ENCODE measurements at places on chromosomes 7 and 10.

- DNase-seq: peak; percentile 65
These were observed 111.4 kb downstream of the COL28A1 start for GRCh38 chr7:7424151-7424873.

DNA sequence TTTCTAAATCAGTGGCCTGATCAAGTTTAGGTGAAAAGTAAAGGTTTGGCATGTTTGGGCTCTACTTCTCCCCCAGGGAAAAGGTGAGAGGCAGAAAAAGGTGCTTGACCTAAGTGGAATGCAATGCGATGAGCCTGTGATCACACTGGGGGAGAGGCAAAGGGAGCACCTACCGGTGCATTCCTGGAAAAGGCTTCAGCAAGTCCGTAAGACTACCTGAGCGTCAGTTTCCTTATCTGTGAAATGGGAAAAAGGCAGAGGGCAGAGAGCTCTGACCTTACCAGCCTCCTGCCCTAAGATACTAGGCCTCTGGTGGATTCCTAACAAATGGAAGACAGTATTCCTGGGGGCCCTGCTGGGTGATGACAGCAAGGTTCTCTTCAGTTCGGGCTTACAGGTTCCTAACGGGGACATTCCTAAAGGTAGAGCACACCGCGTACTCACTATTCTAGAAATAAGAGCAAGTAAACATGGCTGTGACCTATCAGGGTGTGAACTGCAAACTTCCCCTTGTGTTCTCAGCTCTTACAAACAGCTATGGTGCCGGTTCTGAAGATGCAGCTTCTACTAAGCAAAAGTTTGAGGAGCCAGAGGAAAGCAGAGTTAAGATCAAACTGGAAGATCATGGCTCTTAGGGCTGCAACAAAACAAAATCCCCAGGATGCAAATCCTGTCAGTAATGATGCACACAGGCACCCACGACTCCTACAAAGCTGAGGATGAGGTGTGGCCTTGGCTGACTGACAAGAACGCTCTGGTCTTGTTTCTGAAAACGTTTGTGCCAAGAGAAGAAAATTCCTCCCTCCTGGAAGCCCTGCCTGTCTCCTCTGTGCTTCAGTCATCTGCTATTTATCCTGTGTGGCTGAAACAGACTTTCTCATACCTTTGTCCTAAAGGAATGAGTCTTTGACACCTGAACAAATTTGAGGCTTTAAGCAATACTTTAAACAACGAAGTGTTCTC, 13.3 kb upstream of the ACSL5 start:
- peak; percentile 5 for DNase-seq

DNA sequence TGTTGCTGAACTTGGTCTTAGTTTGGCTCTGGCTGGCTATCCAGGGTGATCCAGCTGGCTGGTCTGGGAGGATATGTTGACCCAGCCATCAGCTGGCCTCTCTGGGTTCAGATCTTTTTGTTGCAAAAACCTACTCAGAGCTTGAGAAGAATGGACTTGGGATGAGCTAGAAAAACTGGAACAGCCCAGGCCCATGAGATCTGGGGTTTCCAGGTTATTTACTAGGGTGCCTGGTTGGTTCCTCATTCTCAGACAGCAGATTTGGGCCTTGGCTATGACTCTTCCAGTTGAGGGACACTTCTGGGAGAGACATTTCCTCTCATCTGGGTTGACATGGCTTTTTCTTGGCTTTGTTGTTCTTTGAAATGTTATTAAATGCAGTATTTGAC, 116.6 kb downstream of the ADCY1 start:
- no peak for DNase-seq

DNA sequence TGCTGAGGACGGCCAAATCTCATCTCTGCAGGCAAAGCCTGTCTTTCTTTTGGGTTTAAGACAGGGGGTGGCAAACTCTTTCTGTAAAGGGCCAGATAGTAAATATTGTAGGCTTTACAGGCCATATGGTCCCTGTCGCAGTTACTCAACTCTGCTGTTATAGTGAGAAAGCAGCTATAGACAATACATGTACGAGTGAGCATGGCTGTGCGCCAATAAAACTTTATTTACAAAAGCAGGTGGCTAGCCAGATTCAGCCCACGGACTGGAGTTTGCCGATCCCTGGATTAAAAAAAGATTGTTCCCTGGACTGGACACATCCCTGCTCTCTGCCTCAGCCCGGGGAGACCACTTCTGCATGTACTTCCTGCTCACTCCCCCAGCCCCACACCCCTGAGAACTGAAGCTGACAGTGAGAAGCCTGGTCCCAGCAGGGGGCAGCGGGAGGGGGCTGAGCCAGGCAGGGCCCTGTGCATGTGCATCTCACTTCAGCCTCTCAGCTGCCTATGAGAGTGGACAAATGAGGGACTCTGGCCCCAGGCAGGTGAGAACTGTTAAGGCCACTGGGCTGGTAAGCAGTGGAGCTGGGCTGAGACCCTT, 392.4 kb downstream of the PLXNA4 start:
- no peak for DNase-seq

DNA sequence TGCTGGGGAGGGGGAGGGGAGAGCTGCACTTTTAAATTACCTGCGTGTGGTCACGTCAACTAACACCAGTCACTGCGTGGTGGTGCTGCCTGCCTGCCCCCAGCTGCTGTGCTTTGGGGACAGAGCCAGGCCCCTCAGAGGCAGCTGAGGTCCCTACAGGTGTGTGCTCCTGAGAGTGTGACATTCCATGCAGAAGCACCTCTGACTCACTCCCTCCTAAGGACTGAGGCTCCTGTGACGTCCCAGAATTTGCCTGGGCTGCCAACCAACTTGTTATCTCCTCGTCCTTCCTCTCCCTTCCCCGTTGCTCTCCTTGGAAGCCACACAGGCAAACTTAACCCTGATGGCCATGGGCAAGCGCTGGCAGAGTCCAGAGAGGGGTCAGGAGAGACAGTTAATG, 563.0 kb downstream of the PARD3 start:
- no peak for DNase-seq

- DNase-seq: no peak
These were observed 345.6 kb downstream of the MDFIC start for GRCh38 chr7:115267503-115267902.

GRCh38 chr7:2624293-2624886, 7.4 kb upstream of the TTYH3 start:
- DNase-seq: no peak

- peak; percentile 1 for DNase-seq
These were observed 1009.7 kb upstream of the CELF2 start for GRCh38 chr10:10007957-10008356.

- no peak for DNase-seq
These were observed 15.1 kb downstream of the FBXL13 start for GRCh38 chr7:103059471-103059870.

- no peak for DNase-seq
These were observed 7.9 kb downstream of the LAT2 start for GRCh38 chr7:74217455-74218342.

- peak; percentile 59 for DNase-seq
These were observed 193.7 kb downstream of the RNLS start for GRCh38 chr10:88389456-88389855.

GRCh38 chr7:135239263-135239662, 5.6 kb downstream of the STRA8 start:
- DNase-seq: no peak

- no peak for DNase-seq
These were observed 289.8 kb downstream of the GLRX3 start for GRCh38 chr10:130425881-130426435.

DNA sequence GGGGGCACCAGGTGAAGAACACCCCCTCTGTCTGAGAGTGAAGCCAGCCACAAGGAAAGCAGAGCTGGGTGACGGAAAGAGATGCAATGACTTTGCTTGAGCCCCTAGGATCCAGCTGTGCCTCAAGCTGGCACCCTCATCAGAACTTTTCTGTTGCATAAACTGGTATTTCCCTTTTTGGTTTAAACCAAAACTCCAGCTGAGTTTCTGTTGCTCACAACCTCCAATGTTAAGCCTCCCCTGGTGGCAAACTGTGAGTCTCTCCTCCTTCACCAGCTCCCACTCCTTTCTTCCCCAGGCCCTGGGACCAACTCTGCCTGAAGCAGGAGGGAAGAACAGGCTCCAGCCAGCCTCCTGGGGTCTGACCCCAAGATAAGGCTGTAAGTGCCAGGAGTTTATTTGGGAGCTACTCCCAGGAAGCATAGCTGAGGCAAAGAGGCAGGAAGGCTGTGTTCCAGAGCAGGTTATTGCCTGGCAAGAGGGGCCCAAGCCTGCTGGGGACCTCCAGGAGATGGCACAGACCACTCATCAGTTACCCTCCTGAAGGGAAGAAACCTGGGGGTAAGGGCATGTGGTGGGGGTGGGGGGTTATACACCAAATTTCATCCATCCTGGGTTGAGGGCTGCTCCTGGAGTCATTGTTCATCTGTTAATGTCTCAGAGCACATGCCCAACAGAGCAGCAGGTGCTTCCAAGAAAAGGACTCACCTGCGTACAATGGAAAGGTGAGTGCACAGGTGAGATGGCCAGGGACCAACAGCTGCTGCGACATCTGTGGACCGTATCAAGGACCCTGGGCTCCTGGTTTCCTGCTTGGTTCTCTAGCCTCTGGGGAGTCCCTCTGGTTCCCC, 73.3 kb upstream of the NANOS1 start:
- DNase-seq: no peak

- DNase-seq: no peak
These were observed 72.3 kb upstream of the ZNF746 start for GRCh38 chr7:149569726-149570422.

- peak; percentile 53 for DNase-seq
These were observed 699.4 kb upstream of the FZD8 start for GRCh38 chr10:36341471-36341870.

- DNase-seq: no peak
These were observed 779 bp upstream of the KIF5B start for GRCh38 chr10:32057036-32057372.

DNA sequence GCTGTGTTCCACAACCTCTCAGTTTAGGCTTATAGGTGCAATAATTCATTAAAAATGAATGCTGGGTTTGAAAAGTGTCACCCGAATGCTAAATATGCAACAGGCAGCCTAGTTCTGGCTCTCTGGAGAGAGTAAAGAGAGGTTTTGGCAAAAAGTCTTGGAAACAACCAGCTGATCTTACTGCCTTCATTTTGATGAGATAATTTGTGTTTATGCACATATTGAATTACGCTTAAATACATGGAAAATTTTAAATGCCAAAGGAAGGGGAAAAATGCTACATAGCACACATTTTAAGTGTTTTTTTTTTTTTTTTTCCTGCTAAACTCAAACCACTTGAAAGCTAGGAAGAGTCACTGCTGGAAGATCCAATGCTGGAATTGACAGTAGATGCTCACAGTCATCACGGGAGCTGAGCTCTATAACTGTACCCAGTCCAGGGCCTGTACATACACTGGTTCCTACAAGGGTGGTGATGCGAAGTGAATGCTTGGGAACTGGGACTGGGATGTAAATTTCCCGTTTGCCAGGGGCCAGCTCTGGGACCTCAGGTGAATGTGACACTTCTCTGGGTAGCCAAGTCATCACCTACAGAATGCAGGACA, 151.5 kb downstream of the PFKFB3 start:
- no peak for DNase-seq

DNA sequence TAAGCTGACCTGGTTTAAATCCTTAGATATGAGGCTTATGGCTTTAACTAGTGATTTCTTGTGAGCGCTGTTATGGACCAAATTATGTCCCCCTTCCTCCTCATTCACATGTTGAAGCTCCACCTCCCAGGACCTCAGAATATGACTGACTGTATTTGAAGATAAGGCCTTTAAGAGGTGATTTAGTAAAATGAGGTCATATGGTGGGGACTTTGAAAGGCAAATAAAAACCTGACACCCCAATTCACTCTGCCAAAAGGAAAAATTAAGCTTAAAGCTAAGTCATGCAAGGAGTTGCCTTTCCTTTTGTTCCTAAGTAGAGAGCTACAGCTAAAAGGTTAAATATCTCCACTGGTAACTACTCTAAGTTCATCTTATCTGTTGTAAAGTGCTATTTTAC, 36.4 kb upstream of the FIGNL1 start:
- DNase-seq: no peak

DNA sequence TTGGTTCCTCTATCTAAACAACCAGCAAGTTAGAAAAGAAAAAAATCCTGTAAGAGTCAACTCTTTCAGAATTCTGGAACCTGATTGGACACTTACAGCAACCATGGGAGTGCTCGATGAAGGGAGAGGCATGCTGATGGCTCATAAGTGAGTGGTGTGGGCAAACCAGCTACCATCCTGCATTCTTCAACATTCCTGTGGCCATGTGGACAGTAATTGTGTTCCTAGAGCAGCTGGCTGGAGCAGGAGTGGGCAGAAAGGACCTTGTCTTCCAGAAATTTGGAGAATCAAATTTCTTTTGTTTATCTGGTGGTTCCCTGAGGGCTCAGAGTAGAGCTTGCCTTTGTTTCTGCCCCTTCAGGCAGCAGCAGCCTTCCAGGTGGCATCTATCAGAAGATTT, 22.5 kb upstream of the MYL7 start:
- DNase-seq: peak; percentile 93

DNA sequence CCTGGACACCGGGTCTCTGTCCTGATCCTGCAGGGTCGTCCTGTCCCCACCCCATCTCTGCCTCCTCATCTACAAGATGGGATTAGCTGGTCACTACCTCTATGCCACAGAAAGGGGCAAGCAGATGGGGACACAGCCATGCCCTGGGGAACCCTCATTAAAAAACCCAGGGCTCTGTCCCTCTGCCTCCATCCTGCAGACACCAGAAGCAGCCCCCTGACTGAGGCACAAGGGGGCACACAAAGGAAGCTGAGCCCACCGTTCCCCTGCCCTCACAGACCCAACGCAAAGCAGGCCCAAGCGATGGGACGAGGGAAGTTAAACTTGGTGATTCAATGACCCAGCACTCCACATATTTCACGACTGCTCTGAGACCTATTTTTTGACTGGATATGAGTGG, 142.4 kb downstream of the TCERG1L start:
- no peak for DNase-seq

- DNase-seq: peak; percentile 16
These were observed 143.4 kb downstream of the PPP1R3A start for GRCh38 chr7:113775401-113775800.

GRCh38 chr7:110564246-110564645, 526.7 kb upstream of the LRRN3 start:
- no peak for DNase-seq

- peak; percentile 17 for DNase-seq
These were observed 923.0 kb upstream of the CELF2 start for GRCh38 chr10:10094691-10095090.

DNA sequence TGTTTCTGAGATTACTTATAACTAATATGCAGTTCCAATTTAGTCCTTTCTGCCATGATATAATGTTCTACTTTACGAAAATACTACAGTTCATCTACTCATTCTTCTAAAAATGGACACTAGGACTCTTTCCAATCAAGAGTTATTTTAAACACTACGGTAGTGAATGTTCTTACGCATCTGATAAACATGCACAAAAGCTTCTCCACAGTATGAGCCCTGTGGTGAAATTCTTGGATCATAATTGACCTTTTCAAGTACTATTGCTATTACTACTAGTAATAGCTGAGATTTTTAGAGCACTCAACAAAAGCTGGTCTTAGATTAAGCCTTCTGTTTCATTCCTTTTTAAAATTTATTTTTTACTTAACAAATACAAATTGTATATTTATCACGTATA, 106.4 kb downstream of the CH25H start:
- no peak for DNase-seq
